Upper lobe of left lung (tissue), 6 donors: ENCODE measurements at places on chromosomes 16 and 17.

DNA sequence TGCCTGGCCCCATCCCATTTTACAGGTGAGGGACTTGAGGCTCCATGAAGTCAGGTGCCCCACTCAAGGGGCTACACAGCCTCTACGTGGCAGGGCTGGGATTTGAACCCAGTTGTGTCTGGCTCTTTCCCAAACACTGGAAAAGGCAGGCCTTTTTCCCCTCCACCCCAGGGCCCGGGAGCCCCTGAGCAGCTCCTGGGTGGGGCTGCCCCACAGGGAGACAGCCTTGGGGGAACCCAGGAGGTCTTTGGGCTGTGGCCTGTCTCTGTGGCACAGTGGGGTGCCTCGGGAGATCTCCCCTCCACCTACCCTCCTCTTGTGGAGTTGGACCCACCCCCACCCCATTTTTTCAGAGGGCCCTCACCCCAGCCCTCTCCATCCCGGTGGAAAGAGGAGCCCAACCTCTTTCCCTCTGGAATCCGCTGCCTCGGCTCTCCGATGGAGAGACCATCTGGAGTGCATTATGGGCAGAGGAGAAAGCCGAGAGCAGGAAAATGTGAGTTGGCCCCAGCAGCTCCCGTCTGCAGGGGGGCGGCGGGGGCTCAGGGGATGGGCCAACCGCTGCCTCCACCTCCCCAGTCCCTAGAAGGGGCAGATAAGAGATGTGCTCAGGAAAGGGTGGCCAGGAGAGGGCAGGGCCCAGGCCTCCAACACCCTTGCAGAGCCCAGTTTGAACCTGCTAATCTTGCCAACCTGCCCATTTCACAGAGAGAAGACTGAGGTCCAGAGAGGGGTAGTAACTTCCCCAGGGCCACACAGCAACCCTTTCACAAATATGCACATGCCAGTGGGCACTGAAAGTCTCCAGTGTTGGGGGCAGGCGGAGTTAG is 15.4 kb upstream of the TMEM92 start:
- DNase-seq, result peak; percentile 56

DNA sequence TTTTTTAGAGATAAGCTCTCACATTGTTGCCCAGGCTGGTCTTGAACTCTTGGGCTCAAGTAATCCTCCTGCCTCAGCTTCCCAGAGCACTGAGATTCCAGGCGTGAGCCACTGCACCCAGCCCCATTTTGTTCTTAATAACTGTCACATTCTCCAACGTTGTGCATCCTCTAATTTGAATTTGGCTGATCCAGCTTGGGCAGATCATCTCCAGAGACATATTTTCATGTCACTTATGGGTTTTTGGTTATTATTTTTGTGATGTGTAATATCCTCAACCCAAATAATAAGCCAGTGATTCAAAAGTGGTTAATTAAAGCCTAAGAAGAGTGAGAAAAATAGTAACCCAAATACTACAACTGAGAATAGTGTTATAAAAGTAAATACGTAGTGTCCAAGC is 16.2 kb upstream of the COL1A1 start:
- DNase-seq, result no peak

- DNase-seq, result no peak
Observed at GRCh38 chr17:35612924-35613521, 25.9 kb downstream of the AP2B1 start.

DNA sequence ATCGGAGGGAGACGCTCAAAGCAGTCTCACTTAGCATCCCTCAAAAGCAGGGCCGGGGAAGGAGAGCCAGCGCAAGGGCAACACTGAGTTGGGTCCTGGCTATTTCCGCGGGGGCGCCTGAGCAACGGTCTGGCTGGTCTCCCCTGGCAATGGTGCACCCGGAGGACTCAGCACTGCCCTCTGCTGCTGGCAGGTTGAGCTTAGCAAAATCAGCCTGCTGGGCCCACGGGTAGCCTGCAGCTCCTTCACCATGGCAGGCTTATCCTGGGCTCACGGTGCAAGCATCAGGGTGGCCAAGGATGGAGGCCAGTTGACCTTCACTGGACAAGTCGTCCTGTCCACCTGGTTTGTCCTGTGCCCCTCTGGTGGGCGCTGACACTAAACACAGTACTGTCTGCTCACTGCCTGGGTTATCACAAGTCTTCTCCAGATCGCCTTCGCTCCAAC is 14.4 kb upstream of the ALDH3A1 start:
- DNase-seq, result peak; percentile 73

GRCh38 chr17:30970831-30971567 is at the start of gene RNF135:
RNF135 (plus strand) TSS chr17:30971039; CDS start chr17:30971074, 35 bp downstream.
- DNase-seq, result peak; percentile 89

- DNase-seq, result no peak
Observed at GRCh38 chr17:9334536-9335446, 240.8 kb downstream of the STX8 start.

- no peak for DNase-seq
Observed at GRCh38 chr17:57580055-57580739, 164.9 kb downstream of the CCDC182 start.

DNA sequence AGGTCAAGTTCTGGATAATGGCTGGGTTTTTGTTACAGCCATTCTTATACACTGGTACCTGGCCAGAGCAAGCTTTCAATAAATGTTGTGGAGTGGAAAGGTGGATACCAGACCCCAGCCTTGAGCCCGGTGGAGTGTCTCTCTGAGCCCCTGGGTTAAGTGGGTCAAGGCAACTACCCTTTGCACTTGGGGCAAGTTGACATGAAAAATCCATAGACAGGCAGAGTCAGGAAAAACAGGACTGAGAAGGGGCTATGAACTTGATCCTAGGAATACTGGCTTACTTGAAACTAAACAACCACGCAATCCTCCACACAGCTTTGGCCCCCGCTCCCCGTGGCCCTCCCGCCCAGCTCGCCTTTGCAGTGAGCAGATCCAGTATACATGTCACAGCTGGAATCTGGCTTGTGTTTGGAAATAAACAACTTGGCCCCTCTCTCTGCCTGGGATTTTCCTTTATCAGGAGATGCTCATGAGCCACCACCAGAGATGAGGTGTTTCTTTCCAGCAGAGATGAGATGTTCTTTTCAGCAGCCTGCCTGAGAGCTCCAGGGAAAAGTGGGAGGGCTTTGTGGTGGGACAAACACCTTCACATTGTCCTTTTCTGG is 65.9 kb downstream of the KSR1 start:
- DNase-seq, result no peak

DNA sequence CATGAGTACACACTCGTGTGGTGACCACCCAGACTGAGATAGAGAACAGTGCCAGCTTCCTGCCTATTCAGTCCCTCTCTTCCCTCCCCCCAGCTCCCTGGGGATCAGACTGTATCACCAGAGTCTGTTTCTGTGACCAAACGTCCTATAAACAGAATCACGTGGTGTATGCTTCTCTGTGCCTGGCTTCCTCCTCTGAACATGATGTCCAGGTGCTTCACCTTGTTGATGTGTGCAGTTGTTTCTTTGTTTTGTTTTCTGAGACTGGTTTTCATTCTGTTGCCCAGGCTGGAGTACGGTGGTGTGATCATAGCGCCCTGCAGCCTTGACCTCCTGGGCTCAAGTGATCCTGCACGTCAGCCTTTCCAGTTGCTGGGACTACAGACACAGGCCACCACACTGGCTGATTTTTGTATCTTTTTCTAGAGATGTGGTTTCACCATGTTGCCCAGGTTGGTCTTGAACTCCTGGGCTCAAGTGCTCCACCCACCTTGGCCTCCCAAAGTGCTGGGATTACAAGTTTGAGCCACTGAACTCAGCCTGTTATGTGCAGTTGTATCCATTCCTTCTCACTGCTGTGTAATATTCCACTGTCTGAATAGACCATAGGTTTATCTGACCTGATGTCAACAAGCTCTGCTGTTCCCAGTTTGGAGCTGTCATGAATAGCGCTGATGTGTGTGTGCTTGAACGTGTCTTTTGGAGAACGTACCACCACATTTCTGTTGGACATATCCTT is 28.9 kb upstream of the PRM1 start:
- DNase-seq, result no peak

DNA sequence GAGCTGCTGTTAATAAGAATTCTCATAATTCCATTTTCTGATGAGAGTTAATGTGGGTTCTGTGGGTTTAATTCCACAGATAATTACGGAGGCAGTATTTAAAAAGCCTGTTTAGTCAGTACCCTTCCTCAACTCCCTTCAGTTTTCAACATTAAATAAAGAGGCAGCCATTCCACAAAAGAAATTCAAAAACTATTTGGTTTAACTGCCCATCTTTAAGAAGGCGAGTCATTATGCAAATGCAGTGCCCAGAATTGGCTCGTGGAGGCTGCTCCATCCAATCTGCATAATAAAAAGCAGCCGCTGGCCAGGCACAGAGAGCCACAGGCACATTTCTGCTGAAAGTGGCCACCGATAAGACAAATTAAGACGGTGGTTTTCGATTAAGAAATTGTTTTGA is 194.4 kb upstream of the TOX3 start:
- no peak for DNase-seq

- DNase-seq, result no peak
Observed at GRCh38 chr17:66930933-66931332, 33.6 kb upstream of the CACNG4 start.

GRCh38 chr17:33389504-33390135 is 96.5 kb upstream of the ASIC2 start:
- DNase-seq, result peak; percentile 2

DNA sequence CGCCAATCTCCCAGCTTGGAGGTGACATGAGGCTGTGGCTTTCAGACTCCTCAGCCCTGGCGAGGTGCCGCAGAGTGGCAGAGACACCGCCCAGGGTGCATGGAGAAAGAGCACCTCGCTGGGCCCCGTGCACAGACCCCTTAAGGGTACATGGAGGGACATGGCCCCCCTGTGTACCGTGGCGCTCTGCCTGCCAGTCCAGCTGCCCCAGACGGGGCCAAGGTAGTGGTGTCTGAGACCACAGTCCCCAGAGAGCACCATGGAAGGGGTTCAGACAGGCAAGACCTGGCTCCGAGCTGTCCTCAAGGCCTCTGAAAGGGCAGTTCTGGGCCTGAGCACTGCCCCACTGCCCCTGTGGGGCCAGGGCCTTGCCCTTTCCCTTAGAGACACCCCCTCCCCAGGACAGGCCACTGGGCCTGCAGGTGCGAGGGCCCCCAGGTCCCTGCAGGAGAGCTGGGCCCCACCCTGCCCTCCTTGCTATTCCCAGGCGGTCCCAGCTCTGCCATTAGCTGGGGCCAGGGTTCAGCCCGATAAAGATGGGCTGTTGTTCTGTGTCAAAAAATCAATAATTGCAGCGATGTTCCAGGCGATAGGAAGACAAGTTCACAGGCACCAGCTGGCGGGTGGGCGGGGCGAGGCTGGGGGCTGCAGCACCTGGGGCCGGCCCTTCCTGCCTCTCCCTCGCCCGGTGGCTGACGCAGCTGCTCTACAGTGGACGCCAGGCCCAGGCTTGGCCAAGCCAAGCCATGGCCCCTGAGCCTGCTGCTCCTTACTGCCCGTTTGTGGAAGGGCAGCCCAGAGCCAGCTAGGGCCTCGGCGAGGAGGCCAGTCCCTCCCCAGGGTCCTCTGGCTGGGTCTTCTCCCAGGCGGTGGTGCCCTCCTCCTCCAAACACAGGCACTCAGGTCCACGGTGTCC is 51.7 kb downstream of the ZFPM1 start:
- DNase-seq, result no peak

DNA sequence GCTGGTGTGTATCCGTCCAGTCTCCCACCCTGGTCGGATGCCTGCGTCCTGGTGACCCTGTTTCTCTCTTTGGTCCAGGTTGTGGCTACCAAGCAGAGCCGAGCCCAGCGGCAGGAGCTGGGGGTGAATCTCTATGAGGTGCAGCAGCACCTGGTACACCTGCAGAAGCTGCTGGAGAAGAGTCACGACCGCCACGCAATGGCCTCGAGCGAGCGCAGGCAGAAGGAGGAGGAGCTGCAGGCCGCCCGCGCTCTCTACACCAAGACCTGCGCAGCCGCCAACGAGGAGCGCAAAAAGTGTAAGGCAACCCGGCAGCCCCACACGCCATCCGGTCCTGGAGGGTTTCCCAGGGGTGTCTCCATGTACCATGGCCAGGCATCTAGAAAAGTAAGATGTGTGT is 13.5 kb downstream of the CCDC40 start:
- no peak for DNase-seq

DNA sequence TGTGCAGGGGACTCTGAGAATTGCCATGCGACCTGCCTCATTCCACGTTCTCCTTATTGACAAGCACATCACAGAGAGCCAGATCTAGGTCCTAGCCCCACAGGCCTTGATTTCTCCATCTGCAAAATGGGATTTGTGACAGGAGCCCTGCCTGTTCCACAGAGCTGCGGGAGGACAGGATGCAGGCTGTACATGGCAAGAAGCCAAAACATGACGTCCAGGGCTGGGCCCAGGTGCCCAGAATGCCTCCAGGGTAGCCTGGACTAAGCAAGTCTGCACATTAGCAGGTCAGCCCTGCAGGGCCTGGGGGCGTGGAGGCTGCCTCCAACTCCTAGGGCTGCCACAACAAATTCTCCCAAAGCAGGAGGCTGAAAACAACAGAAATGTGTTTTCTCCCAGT is 235.7 kb upstream of the SDK2 start:
- no peak for DNase-seq

DNA sequence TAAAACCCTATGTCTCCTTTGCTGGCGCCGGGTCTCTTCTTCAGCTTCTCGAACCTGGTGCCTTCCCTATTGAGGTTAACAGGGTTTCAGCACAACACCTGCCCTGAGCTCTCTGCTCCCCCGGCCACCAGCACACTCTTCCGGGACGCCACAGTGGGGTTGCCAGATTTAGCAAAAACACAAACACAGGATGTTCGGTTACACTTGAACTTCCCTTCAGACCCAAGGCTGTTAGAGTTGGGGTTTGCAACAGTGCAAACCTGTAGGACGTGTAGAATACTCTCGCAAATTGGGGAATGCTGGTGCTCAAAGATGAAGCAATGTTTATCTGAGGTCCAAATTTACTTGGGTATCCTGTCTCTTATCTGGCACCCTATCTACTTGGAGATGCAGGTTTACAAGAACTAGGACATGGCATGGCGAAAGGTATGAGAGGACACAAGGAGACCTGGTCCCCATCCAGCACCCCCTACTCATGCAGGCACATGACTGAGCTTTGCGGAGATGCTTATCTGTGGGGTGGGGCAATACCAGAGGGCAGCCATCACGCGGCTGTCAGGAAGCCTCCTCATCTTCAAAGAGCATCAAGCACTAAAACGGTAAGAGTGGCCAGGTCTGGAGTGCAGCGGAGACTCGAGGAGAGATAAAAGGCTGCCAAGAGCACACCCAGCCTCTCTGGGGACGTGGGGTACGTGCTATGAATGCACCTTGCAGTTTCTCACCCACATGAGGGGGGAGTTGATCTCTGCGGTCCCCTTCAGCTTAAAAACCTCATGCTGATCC is 52.8 kb downstream of the SDK2 start:
- DNase-seq, result no peak

GRCh38 chr16:22220714-22221113 is 14.6 kb downstream of the EEF2K start:
- DNase-seq, result peak; percentile 69
